ENCODE measurements at places on chromosomes 5 and 9. TPM values are rescaled to one million over a fixed set of nuclear protein-coding genes. Genes with fewer than 3 reads are reported as not detected.

Gene MEIKIN
- not detected for total RNA-seq

Gene DHFR
- total RNA-seq, result 29.4 TPM

DNA sequence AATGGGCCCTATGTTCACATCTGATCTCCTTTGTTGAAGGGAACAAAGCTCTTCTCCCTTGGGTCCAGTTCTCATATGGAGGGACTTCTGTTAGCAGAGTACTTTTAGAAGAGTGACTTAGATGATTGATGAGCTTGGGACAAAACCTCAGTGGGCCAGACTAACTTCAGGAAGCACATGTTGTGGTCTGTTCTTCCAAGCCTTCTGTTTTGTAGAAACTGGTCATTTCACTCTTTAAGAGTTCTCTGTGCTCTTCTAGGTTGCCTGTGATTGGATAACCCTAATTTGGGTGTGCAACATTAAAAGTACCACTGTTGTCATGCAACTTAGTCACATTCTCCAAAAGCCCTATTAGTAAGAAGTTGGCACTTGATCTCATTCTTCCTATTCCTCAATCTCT lies 183.5 kb upstream of the ACO1 start:
- no peak for DNase-seq

DNA sequence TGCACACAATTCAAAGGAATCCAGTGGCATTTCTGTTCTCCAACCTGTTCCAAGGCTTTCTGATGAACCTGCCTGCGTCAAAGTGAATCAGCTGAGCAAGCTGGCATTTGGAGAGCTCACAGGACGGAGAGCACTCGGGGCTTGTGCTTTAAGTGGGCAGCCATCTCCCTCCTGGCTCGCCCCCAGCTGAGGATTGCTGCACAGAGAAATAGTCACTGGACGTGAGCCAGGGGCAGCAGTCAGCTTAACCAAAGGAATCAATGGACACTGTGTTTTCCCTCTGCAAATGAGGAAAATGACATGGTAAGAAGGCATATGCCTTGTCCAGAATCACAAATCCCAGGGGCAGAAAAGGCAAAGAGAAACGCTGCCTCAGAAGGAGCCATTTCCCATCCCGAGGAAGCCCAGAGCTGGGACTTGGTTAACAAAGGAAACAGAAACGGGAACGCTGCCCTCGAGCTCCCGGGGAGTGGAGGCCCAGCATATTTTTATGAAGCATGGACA lies 299.4 kb downstream of the ZSWIM6 start:
- DNase-seq, result peak; percentile 20

GRCh38 chr9:100937382-100937781 lies 91.1 kb upstream of the PLPPR1 start:
- DNase-seq, result no peak
